ENCODE measurements at places on chromosomes 13 and 19.
A peak's percentile ranks its signal among the peaks of the same experiment; 100 is the strongest.

DNA sequence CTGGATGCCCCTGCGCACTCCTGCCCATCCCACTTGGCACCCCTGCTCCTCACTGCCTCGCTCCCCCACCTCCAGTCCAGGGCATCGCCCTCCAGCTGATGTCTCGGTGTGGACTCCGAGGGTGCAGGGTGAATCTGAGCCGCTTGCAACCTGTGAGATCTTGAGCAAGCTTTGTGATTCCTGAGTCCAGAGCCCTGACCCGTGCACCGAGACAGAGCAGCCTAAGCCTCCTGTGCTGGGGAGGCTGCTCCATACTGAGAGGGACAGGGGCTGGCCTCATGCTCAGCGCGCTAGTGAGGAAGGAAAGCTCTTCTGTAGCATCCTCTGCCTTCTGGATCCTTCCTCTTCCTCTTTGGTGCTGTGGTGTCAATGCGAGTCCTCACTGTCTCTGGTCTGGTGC, 116.0 kb downstream of the TEX29 start:
- DNase-seq, result no peak

DNA sequence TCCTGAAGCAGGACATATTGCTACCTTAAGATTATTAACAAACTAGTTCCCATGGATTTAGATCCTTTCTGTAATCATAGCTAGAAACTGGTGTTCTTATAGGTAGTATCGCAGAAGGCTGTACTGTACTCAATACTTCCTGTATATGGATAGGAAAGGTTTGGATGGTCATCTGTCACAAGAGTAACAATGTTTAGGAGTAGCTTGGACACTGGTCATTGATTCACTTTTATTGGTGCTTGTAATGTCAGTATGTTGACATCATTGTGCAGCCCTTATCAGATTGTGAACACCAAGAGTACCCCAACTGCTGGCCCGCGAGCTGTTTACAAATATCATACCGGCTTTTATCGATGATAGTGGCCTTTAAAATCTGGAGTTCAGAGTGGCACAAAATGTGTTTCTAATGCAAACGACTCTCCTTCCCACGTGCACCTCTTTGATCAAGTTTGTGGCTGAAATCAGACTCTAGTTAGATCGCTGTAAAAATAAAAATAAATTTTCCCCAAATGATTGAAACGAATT, 605 bp upstream of the CDK8 start:
- DNase-seq, result no peak

DNA sequence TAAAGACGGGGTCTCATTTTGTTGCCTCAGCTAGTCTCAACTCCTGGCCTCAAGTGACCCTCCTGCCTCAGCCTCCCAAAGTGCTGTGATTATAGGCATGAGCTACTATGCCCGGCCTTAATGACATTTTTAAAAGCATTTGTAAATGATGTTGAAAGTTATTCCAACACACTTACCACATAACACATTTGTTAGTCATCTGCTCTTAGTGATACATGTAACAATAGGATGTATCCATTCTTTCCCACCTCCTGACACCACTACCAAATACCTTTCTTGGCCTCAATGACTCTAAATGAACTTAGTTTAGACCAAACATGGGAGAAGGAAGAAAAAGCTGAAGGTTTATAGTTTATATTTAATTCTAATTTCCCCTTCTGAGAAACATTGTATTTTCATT, 59.8 kb upstream of the MEDAG start:
- DNase-seq, result no peak

- peak; percentile 20 for DNase-seq
Measured at GRCh38 chr19:9709305-9709704, 34.4 kb upstream of the ZNF562 start.

GRCh38 chr19:34938886-34939285, 12.2 kb downstream of the ZNF30 start:
- DNase-seq, result no peak

DNA sequence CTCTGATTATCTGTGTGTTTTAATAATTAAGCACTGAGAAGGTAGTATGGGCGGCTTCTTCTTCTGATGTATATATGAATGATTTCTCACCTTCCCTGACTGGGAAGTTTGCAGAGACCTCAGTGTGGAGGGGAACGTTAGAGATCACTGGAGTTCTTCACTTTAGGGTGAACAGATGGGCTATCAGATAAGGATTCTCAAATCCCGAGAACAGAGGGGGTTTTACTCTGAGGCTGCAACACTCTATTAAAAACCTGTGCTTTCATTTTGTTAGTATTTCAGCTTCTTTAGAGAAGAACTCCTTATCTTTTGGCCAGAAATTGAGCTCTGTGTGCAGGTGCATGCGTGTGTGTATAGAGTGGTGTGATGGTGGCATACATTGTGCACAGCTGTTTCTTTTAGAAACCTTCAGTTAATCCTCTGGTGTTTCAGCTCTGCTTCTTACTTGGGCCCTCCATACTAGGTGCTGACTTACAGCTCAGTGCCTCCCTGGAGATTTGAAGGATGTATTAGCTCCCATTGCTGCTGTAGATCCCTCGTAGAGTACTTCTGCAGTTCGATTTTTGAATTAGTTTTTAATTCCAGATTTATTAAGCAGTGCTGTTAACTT, 45.3 kb upstream of the PCDH9 start:
- DNase-seq, result no peak

GRCh38 chr13:32707471-32707870, 121.2 kb downstream of the PDS5B start:
- no peak for DNase-seq
